Natural killer cell (primary cell): ENCODE measurements at places on chromosomes 16 and 17. TPM values are rescaled to one million over a fixed set of nuclear protein-coding genes. Genes with fewer than 3 reads are reported as not detected.

GRCh38 chr16:64771273-64771672 is 350.6 kb downstream of the CDH11 start:
- DNase-seq = no peak

GRCh38 chr17:80941171-80941570 is 50.5 kb upstream of the CHMP6 start:
- DNase-seq = no peak

DNA sequence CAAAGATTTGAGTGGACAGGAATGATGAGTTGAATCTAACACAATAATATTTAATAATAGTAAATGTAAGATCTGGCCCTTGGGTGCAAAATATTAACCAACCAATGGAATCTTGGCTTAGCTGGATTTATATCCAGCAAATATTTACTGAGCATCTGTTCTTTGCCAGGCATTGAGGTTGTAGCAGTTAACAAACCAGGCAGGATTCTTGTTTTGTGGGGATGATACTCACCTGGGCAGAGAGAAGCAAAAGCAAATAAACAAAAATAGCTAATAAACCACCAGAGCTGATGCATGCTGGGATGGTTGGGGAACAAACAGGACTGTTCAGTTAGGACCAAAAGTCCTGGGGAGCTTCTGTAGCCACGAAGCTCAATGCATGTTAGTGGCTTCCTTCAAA is 84.1 kb upstream of the CDH13 start:
- no peak for DNase-seq

DNA sequence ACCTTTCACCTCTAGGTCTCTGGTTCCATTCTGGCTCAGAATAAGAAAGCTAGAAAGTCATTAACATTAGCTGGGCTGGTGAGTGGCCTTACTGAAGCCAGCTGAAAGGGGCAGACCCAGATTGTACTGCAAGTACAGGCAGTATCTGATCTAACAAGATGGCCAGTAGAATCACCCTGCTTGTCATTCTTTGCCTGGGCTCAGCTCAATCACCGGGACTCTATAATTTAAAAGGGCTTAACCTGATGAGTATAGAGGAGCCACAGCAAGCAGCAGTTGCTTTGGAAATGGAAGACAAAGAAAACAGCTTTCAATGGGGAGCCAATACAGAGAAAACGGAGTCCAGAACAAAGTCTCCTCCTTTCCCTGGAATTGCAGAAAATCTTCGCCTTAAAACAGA is 13.6 kb downstream of the CDH8 start:
- DNase-seq = no peak

DNA sequence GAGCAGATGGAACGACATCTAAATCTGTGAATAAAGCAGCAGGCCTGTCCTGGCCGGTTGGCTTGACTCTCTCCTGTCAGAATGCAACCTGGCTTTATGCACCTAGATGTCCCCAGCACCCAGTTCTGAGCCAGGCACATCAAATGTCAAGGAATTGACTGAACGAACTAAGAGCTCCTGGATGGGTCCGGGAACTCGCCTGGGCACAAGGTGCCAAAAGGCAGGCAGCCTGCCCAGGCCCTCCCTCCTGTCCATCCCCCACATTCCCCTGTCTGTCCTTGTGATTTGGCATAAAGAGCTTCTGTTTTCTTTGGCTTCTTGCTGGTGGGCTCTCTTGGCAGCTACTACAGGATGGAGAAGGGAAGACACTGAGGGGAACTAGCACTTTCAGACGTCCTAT is 4.1 kb upstream of the RSAD1 start:
- no peak for DNase-seq

DNA sequence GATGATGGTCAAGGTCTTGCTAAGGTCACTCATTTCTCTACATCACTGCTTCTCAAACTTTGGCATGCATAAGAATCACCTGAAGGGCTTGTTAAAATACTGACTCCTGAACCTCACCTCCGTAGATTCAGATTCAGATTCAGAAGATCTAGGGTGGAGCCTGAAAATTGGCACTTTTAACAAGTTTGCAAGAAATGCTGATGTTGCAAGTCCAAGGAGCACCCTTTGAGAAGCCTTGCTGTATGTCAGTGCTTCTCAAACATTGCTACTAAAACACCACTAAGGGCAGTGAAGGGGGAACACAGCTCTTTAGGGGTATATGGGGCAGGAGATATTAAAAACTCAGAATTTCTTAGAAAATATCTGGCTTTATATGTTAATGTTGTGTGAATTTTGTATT is 13.7 kb upstream of the MYH1 start:
- no peak for DNase-seq

DNA sequence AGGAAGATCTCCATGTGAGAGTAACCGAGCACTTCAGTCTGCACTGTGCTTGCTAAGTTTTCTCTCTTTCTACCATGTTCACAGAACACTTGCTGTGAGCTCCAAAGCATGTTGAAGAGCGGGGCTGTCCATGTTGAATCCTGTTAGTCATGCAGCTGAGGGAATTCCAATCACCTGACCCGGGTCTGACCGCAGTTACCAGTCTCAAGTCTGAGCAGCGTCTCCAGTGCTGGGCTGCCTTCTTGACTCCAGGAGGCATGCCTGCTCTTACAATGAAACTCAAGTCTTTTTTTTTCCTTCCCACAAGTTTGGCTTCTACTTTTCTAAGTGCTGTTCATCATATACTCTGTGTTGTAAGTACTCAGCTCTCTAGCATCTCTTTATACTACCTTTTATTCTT is 44.3 kb downstream of the HOXB1 start:
- no peak for DNase-seq

CDR2L gene
- total RNA-seq = not detected

OR1A2 gene
- total RNA-seq = not detected

HOXB2 gene
- total RNA-seq = 24.7 TPM

- DNase-seq = no peak
These were observed 168.2 kb downstream of the VPS53 start for GRCh38 chr17:546456-546855.

DNA sequence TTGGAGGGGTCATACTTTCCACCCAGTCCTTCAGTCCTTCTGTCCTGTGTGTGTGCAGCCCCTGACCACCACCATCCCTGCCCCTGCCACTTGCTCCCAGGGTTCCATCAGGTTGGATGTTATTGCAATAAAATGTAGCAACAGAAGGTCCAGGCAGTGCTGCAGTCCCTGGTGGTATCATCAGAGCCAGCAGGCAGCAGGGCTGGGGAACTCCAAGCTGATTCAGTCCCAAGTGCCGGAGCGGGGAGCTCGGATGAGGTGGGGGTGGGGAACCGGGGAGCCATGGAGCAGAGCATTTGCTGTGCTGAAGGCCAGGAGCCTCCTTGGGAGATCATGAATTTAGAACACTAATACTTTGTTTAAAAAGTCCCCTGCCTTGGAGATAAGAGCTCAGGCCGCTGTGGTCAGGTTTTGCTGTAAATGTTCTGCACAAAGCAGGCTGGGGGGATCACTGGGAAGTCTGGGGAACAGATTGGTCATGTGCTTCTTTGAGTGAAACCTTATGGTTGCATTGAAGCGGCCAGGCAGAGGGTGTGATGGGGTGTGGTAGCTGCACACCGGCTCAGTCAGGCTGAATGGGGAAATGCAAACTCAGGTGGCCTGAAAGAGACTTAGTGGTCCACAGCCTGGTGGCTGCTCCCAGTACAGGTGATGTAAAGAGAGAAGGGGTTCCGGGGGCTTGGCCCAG is 225.9 kb downstream of the SEC14L1 start:
- no peak for DNase-seq

ATP1B2 gene
- 0.19 TPM for total RNA-seq

DNA sequence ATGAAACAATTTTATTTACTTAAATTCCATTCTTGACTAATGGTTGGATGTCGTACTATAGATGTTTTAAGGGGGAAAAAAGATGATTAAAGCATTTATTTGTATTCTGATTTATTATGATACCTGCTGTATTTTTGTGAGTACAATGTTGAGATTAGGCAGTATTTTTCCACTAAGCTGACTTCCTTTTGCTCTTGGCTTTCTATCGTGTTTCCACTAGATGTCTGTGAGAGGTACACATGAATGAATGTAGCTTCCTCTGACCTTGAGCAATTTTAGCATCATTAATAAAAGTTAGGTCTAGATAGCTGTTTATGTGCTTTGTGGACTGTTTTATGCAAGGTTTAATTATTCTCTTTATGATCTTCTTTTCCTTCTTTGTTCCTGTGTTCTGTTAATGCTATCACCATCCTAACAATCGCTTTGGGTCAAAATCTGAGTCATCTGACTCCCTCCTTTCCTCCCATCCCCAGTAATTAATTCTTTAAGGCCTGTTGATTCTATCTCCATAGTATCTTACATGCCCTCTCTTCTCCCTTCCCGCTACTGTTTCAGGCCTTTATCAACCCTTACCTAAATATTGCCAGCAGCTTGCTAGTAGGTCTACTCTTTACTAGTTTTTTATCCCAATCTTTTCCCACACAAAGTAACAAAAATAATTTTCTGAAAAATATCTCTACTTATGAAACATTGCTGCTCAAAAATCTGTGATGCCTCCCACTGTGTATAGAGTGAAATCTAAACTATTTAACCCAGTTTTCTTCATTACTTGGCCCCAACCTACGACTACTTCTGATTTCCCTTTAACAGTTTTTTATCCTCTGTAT is 76.0 kb downstream of the VMP1 start:
- no peak for DNase-seq

TBX6 gene
- total RNA-seq = 0.98 TPM

DNA sequence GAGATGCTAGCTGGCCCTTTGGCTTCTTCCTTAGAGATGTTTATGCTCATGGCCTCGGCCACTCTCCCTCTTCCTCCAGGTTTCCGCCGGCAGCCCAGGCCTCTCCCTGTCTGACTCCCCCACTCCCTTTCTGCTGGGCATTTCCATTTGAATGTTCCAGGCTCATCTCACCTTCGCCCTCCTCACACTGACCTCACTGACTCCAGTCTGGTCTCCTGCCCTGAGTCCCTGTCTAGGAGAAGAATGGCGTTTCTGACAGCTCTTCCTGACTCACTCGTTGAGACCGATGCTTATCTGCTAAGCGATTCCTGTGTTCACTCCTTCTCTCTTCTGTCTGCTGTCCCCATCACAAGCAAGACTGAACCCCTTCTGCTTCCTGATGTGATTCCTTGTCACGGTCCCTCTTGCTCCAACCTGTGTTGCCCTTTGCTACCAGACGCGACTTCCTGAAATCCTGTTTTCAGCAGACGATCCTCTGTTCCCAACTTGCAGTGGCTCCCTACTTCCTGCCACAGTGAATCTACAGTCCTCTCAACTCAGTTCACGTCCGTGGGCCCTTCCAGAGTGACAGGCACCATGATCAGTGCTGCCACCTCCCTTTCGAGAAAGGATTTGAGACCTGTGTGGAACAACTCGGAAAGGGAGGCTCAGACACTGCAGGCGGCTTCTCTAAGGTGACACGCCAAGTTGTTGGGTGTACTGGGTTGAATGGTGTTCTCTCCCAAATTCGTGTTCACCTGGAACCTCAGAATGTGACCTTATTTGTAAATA is 176.4 kb downstream of the MSI2 start:
- DNase-seq = no peak

GRCh38 chr16:48067388-48067787 is 88.4 kb downstream of the ABCC12 start:
- DNase-seq = no peak

DNA sequence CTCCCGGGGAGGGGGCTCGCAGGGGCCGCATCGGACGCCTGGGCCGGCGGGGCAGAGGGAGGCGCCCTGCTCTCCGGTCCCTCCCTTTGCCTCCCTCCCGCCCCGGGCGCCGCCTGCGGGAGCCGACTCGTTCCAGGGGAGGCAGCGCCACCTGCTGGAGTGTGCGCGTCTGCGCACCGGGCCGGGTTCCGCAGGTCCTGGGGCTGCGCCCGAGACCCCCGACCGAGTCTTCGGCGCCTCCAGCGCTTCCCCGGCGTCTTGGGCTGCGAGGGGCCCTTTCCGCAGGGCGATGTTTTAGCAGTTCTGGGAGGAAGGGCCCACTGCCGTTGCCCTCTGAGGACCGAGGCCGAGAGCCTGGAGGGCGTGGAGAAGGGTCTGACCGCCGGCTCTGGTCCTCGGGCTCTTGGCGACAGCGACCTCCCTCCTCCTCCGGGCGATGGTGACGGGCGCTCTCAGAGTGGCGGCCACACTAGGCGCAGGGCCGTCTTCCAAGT is 106.3 kb downstream of the SEC14L1 start:
- DNase-seq = peak; percentile 82

GRB7 gene
- 0.27 TPM for total RNA-seq

- DNase-seq = no peak
These were observed 64.7 kb downstream of the HELZ start for GRCh38 chr17:67180275-67180674.

DNA sequence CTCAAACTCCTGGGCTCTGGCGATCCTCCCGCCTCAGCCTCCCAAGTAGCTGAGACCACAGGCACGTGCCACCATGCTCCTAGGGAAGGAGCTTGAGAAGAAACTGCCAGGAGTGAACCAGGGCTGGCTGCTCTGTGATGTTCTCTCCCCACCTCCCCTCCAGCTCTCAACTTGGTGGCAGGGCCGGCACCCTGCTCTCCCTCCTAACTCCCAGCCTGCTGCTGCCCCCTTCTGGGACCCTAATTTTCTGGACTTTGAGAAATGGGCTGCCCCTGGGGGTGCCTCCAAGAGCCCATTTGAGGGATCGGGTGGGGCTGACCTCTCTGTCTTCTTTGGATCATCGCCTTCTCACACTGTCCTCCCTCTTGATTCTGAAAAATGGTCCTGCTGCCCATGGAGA is 14.9 kb upstream of the STAT3 start:
- no peak for DNase-seq

GRCh38 chr17:77329741-77330531 is 189.2 kb downstream of the SEC14L1 start:
- no peak for DNase-seq

GRCh38 chr17:79000396-79001189 is 9.0 kb downstream of the CANT1 start:
- no peak for DNase-seq

DNA sequence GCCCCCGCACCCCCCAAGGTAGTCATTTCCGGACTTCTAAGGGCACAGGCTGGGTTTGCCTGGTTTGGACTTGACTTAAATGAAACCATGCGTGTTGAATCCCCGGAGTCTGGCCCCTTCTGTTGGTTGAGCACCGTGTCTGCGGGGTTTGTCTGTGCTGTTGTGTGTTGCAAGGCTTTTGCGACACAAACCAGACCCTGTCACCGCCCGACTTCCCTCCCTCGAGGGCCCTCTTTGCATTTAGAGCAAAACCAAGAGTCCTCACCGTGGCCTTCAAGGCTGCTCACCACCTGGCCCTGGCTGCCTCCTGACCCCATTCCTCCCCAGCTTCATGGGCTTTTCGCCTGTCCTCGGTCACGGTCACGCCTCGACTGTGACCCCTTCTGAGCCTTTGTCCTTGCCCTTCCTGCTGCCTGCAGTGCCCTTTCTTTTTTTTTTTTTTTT is 7.4 kb downstream of the CRISPLD2 start:
- no peak for DNase-seq

- no peak for DNase-seq
These were observed 31.0 kb upstream of the TRAP1 start for GRCh38 chr16:3748307-3748706.

DNA sequence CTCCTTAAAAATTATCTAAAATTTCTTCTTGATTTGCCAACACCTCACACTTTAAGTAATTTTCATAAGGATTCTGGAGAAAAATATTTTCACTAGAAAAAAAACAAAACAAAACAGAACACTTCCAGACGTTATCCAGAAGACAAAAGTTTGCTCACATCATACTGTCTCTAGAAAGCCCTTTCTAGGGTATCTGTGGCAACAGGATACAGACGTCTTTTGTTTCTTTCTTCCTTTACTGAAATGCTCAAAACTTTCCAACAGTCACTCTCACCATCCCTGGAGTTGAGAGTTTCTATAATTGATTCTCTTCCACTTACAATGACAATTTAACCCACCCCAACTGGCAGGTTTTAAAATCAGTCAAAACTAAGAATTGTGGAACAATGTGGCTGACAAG is 2.6 kb downstream of the ZC3H7A start:
- DNase-seq = no peak
